ENCODE measurements at places on chromosomes 16 and 17.

- DNase-seq, result no peak
Observed at GRCh38 chr17:72342061-72342460, 221.2 kb downstream of the SOX9 start.

- no peak for DNase-seq
Observed at GRCh38 chr17:66339561-66339960, 37.1 kb downstream of the PRKCA start.

- no peak for DNase-seq
Observed at GRCh38 chr17:32849879-32850278, 27.0 kb downstream of the MYO1D start.

GRCh38 chr17:60134396-60135150 lies 15.2 kb upstream of the CA4 start:
- no peak for DNase-seq

GRCh38 chr16:25311950-25312349 lies 54.3 kb upstream of the ZKSCAN2 start:
- no peak for DNase-seq

DNA sequence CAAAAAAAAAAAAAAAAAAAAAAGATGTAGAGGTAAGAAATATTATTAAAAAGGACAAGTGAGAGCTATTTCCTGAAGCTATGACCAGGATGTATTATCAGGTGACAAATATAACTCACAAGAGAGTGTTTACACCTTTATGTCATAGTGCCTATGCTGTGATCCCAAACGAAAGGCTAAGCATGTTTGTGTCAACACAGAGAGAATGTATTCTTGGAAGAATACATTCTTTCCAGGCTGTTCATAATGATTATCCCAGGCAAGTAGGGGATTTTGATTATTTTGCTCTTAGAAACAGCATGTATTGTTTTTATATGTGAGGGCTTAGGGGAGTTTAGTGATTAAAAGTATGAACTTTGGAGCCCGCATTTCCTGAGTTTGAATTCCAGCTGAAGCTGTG lies 175.0 kb downstream of the SPECC1 start:
- DNase-seq, result no peak

GRCh38 chr16:79839466-79840341 lies 239.2 kb upstream of the MAF start:
- DNase-seq, result no peak

DNA sequence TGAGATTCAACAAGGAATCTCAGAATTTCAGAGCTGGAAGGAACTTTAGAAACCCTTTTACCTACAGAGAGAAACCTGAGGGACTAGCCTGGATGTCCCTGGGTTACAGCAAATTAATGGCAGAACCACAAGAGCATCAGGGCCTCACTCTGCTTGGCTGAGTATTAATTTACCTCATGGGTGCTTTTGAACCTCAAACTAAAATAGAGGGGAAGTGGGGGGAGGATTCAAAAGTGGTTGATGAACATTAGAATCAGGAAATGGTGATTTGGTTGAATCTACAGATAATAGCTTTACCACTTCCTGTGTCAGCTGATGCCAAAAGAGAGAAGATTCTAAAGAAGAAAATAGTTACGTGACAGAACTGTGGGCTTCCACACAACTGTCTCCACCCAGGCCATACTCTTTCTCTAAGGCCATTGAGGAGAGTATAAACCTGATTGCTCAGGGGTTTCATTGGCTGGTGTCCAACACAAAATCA lies 11.3 kb upstream of the SKAP1 start:
- DNase-seq, result no peak

GRCh38 chr16:63695347-63695746 lies 1426.5 kb downstream of the CDH11 start:
- DNase-seq, result no peak

GRCh38 chr16:3576211-3576610 lies 992 bp downstream of the NLRC3 start:
- no peak for DNase-seq

- DNase-seq, result no peak
Observed at GRCh38 chr17:44220213-44221083, 973 bp upstream of the UBTF start.

- no peak for DNase-seq
Observed at GRCh38 chr17:7114875-7115614, 423 bp upstream of the ASGR2 start.

GRCh38 chr17:68581863-68582645 lies 19.1 kb downstream of the FAM20A start:
- no peak for DNase-seq

- DNase-seq, result no peak
Observed at GRCh38 chr16:52834736-52835465, 217.8 kb downstream of the CHD9NB start.

- no peak for DNase-seq
Observed at GRCh38 chr16:27461483-27462171, 59.7 kb downstream of the IL21R start.

- no peak for DNase-seq
Observed at GRCh38 chr17:80000981-80001775, 34.5 kb downstream of the TBC1D16 start.

- no peak for DNase-seq
Observed at GRCh38 chr17:38410201-38410600, 18.1 kb upstream of the ARHGAP23 start.

GRCh38 chr16:19760356-19761060 lies 42.4 kb downstream of the IQCK start:
- DNase-seq, result no peak

GRCh38 chr16:50386774-50387173 lies 18.0 kb upstream of the BRD7 start:
- no peak for DNase-seq

- no peak for DNase-seq
Observed at GRCh38 chr17:3539881-3540540, 17.6 kb downstream of the TRPV3 start.

DNA sequence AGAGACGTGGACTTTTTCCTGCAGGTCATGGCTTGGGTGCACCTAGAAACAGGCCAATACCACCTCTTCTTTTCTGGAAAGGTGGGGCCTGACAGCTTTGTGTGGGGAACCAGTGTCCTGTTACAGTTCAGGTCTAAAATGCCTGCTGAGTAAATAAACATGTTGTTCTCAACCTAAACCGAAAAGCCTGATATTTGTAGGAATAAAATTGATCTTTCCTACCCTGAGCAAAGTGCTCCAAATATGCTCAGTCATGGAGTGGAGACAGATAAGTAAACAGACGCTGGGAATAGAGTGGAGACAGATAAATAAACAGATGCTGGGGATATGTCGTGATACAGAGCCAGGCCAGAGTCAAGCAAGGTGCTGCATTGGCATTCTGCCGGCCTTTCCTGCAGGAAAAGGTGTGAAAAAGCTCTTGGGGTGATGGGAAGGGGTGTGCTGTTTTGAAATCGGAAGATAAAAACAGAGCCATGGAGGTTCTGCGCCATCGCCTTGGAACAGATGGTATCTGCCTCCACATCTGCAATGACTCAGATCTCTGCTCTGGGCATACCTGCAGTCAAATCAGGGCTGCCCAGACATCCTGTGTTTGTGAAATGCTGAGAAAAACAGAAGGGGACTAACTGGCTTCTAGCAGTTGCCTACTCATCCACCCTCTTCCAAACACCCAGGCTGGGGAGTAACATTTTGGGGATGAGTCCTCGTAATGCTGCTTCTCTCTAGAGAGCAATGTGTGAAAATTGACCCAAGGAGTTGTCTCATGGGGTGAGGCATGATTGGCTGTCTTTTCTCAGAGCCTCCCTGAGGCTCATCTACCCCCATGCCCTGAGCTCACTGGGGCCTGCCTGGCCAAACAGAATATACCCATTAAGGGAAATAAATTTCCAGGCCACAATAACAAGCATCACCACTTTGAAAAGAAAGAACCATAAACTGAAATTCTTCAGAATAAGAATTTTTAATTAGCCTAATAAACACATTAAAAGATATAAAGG lies 16.8 kb upstream of the TRPV2 start:
- no peak for DNase-seq

DNA sequence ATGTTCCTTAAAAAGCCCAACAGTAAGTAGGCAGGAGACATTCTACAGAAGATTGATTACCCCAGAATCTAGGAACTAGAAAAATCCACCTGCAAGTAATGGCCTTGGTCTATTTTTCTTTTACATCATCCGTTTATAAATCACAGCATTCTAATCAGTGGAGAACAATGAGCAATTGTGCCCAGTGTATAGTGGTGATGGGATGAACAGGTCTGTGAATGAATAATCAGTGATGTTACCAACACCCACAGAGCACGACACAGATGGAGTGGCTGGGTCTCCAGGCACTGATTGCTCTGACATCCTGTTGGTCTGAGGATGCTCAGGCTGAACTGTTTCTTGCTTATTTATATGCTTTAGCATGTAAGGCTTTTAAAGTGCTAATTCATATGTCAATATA lies 1251.2 kb upstream of the CDH8 start:
- no peak for DNase-seq

- DNase-seq, result no peak
Observed at GRCh38 chr17:66098040-66098439, 93.9 kb downstream of the CEP112 start.

DNA sequence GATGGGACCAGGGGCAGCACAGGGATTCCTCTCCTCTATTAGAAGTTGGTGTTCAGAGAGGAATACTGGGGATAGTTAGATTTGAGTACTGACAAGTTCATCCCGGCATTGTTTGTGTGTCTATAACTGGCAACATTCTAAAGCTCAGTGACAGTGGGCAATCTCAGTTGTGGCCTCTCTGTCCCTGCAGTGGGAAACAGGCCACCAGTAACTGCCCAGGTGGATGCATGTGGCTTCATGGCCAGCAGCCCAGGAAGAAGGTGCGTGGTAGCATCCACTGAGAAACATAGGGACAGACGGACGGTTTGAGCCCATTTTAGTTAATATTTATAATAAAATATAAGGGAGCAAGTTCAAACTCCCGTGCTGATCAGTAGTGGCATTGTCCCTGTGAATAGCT lies 51.5 kb downstream of the B9D1 start:
- DNase-seq, result no peak

- DNase-seq, result no peak
Observed at GRCh38 chr16:65954446-65954845, 412.0 kb upstream of the CDH5 start.

DNA sequence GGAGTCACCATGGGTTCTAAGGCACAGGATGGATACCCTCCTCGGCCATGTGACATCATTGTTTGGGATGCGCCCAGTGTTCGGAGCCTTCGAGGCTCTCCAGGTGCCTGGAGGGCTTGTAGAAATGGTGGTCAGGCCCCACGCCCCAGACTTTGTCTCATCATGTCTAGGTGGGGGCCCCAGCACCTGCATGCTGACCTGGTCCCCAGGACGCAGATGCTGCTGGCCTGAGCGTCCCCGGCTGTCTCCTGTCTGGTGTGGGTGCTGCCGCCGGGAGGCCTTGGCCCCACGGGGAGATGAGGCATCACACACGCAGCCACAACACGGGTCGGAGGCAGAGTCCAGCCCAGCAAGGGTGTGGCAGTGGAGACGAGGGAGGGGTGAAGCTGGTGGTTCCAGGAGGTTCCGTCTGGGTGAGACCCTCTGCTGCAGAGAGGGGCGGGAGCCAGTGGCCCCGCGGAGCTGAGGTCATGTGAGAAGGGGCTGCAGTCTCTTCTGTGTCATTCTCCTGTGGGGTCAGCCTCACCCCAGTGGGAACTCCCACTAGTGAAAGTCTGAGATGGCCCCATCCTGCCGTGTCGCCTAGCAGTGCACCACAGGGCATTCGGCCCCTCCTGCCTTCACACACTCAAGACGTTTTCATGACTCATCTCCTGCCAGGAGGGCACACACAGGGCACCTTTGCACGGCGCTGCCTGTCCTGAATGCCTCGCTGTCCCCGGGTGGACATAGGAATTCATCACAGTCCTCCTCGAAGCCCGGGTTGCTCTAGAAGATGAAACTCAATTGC lies 46.6 kb downstream of the JPH3 start:
- DNase-seq, result no peak

DNA sequence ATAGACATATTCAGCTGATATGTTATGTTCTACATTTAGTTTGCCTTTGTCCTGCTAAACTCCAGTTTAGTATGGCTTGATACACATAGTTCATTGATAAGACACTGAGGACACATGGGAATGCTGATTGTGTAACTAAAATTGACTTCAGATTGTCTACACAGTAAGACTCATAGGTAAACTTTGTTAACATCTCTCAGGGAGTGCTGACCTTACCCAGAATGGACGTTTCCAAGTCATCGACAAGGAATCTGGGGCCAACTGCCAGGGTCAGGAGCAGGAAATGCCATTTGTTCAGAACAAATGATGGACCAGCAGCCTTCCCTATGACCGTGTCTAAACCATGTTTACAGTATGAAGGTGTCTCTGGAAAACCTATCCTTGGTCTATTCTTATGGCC lies 58.7 kb downstream of the DYNLRB2 start:
- no peak for DNase-seq

DNA sequence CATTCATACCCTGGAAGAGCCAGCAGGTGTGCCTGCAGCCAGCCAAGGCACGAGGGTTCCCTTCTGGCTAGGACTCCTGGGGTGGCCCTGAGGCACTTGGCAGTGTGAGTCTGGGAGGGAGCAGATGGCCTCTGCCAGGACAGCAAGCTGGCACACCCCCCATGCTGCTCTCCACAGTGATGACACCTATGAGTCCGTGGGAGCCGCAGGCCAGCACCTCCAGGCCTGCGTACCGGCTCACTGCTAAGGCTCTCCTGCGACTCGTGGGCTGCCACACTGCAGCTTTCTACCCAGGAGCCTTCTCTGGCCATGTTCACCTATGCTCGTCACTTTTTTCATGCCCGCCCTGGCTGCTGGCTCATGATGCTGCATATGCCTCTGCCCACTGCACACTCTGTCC lies 68.1 kb downstream of the NDEL1 start:
- no peak for DNase-seq

- DNase-seq, result no peak
Observed at GRCh38 chr16:65758620-65759019, 607.9 kb upstream of the CDH5 start.

- DNase-seq, result no peak
Observed at GRCh38 chr16:2827831-2828520, 2.1 kb upstream of the ZG16B start.

GRCh38 chr17:7842380-7843256 lies 8.6 kb downstream of the KDM6B start:
- no peak for DNase-seq

DNA sequence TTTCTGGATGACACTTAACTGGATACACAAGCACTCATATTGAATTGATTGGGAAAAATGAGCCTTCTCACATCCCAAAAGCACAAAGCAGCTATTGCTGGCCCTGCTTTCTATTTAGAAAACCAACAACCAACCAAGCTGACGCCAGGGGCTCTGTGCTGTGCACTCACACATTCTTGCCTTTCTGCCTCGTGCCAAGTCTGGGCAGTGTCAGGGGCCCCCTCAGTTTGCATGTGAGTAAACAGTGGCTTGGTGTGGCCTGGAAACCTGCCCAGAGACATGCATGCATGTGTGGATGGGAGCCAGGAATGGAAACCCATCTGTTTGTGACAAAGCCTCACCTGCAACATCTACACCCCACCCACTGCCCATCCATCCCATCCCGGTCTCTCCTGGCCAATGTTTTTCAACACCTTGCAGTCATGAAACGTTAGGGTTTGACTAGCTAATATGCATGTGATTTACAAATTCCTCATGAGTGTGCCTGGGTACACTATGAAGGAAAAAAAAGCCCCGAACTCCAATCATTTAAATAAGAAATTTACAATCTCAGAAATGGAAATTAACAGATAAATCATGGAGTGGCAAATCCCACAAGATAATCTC lies 20.4 kb downstream of the MIEF2 start:
- no peak for DNase-seq
